NCI-H1092 treated with DMSO at 0.1 percent for 48 hours (cell line): ENCODE measurements at places on chromosomes 7 and 10.

DNA sequence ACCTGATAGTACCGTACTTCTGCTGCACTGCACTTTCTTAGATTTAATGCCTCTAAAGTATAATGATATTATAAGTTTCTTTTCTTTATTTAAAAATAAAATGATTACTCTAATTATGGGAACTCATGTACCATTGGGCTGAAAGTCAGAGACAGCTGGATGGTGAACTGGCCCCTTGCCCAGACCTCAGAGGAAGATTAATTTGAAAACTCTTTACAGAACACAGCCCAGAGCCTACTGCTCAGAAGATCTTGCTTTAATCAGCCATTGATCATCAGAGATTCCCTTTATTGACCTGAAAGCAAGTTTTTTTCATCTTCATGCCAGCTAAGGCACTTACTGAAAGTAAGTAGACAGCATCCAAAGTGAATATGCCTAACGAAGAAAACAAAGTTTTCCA lies 341.7 kb downstream of the GFRA1 start:
- DNase-seq: no peak

GRCh38 chr7:130831817-130832481 lies 97.9 kb upstream of the KLF14 start:
- peak; percentile 41 for DNase-seq

- no peak for DNase-seq
Observed at GRCh38 chr7:140404565-140405065, 757 bp downstream of the RAB19 start.

- DNase-seq: no peak
Observed at GRCh38 chr10:11521860-11522259, 89.6 kb downstream of the USP6NL start.

DNA sequence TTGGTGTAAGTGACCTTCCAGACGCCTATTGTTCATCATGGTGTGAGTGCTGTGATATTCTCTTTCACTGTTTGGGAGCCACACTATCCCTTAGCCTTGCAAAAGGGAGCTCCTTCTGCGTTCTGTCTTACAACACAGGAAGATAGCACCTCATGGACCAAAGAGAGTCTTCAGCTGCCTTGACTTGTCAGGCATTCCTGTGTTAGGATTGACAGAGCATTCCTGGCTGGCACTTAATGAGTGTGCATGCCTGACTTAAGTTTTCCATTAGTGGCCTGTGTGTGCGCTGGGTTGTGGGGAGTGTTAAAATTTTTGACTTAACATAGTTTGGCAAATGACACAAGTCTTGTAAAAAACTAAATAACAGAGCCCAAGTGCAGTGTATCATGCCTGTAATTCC lies 21.9 kb upstream of the MSRB2 start:
- no peak for DNase-seq

- DNase-seq: no peak
Observed at GRCh38 chr7:4133491-4134044, 548.5 kb upstream of the FOXK1 start.

- no peak for DNase-seq
Observed at GRCh38 chr7:106010866-106011265, 47.8 kb downstream of the CDHR3 start.

DNA sequence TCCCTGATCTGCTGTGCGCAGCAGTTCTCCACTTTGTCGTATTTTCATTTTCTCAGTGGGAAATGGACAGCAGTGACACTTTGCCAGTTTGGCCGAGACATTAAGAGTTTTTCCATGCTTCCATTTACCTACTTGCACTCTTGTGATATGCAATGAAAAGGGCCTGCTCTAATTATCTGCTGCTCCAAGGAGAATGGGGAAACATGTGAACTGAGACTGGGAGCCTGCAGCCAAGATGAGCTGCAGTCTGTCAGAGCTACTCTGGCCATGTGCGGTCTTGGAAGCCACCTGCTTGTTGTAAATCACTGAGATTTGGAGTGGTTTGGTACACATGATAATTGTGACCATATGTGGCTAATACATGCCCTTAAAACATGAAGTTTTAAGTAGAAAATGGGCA lies 586.6 kb upstream of the POT1 start:
- peak; percentile 96 for DNase-seq

GRCh38 chr7:101173752-101174244 lies 6.3 kb downstream of the NAT16 start:
- DNase-seq: no peak

DNA sequence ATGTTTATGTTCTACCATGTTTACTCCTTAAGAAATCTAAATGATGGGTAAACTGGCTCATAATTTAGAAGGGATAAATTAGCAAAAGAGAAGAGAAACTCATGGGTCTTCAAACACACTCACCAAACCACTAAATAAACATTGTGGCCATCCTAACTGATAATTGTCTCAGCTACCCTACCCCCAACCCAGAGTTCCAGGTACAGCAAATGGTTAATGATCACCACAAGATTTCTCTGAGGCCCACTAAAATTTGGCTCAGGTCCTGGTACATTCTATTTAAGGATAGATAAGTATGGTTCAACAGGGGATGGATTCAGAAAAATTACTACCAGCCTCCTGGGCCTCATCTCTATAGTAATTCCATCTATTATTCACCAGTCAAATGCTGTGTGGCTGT lies 21.4 kb downstream of the SLC25A13 start:
- DNase-seq: no peak

DNA sequence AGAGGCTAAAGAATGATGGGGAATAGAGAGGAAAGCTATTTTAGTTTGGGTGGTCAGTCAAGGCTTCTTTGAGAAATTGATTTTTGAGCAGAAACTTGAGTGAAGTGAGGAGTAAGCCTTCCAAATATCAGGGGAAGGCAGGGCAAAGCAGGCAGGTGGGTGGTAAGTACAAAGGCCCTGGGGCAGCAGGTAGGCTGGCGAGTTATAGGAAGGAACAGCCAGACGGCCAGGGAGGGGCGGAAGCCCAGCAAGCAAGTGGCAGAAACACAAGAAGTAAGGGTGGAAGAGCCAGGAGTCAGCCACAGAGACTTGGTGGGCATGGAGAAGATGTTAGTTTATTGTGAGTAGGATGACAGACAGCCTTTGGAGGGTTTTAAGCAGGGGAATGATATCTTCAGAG lies 34.9 kb downstream of the VWA2 start:
- no peak for DNase-seq
